ENCODE measurements at places on chromosomes 4 and X.

DNA sequence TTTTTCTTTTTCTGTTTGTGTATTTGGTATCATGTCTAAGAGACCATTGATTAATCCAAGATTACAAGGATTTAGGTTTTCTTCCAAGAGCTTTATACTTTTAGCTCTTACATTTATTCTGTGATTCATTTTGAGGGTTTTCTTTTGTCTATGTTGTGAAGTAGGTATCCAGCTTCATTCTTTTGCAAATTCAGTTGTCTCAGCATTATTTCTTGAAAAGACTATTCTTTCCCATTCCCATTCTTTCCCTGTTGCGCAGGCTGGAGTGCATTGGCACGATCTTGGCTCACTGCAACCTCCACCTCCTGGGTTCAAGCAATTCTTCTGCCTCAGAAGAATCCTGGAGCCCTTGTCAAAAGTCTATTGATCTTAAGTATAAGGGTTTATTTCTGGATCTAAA is 164.9 kb downstream of the NAA11 start:
- no peak for DNase-seq

- DNase-seq: no peak
These were observed 100.0 kb downstream of the SLC2A9 start for GRCh38 chr4:9921326-9921725.

- DNase-seq: no peak
These were observed 103.9 kb upstream of the RAB40AL start for GRCh38 chrX:102833136-102833535.

DNA sequence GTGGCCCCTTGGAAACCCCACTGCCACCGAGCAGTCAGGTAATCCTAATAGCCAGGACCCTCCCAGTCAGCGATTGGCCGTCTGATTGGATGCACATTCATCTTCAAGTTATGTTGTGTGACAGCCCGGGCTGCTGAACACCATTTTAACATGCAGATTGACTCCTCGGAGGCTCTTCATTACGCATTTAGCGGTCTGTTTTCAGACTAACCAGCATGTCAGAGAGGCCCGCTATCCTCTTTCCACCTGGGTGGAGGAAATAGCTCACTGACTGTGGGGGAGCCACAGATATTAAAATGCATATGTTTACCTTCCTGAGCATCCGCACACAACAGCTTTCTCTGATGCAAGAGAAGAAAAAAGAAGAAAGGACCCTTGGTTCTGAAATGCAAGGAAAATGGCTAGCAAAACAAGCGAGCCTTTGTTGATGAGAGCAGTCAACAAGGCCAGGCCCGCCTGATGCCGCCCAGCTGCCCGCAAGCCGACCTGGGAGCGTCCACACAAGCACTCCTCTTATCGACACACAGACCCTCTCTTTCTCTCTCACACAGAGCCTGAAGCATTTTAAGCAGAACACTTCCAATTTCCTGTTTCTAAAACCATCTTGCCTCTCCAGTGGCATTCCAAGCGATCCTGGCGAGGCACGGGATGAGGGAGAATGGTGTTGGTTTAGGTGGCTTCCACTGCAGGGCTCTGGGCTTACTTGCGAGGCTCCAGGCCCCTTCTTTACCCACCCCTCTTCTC is 118.3 kb downstream of the MGST2 start:
- DNase-seq: no peak

DNA sequence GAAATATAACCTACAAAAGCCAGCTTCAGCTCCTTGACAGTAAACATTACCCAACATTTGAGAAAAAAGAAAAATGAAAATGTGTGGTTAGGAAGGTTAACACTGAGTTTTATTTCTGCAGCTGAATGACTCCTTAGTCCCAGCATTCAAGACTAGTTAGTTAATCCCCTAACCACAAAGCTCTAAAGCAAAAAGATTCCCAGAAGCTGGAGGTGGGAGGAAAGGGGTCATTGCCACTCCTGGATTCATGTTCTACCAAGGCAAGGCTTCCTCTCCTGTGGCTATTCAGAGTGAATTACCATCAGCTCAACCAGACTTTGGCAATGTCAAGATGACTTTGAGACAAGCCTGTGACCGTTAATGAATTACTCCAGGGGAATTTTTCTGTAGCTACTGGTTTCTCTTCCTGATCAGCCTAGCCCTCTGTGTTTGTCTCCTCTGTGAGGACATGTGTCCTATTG is 63.6 kb downstream of the HADH start:
- DNase-seq: no peak

- DNase-seq: no peak
These were observed 77.4 kb downstream of the CLNK start for GRCh38 chr4:10607206-10607605.

GRCh38 chr4:31592293-31592692 is 872.1 kb downstream of the PCDH7 start:
- DNase-seq: no peak

GRCh38 chr4:56129431-56129861 is 180.7 kb downstream of the CEP135 start:
- peak; percentile 81 for DNase-seq

- no peak for DNase-seq
These were observed 21.5 kb downstream of the HAND2 start for GRCh38 chr4:173508386-173509035.

DNA sequence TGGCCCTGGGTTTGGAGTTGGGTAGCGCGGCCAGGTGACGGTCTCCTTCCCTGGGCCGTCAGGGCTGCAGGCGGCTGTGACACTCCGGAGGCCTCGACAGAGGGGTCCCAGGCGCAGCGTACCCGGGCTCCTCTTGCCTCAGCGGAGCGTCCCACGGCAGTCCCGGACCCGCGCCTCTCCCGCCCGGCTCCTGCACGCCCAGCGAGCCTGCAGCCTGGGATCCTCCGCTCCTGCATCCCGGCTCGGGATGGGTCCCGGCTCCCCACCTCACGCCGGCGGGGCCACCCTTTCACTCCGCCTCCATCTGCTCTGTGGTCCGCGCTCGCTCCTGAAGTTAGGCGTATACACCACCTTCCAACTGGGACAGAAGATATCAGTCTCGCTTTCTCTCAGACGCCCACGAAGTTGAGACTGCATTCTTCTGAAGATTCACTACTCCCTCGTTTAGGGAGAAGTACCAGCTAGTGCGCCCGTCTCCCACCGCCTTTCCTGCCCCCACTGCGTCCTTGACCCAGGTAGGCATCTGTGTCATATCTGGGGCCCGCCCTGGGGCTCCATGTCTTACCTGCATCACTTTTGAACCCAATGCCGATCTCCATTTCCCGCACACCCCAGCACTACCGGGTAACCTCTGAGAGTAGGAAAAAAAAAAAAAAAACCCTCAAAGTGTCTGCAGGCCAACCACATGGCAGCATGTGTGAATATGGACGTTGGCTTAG is 32.3 kb upstream of the KDR start:
- DNase-seq: no peak

DNA sequence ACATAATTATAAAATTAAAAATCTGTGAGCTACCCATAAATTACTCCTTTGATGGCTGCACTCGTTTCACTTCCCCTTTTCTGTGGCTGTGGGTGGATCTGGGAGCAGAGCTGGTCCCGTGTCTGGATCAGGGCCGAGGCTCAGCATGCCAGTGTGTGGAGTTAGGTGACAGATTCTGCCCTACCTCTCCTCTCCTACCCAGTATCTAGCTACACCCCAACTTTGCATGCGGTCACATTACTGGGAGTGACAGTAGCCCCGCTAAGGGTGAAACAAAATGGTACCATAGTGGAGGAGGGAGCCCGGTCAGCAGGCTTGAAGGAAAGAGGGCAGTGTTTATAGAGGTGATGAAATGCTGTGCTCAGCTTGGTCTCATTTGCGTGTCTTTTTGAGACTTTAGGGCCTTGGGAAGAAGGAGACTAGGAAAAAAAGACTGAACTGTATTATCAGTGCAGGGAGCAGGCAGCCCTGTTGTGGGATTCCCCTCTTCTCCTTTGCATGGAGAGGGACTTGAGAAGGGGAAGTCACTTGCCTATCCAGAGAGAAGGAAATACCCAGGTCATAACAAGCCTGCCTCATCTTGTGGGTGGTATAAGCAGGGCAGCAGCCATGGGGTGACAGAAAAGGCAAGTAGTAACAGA is 48.4 kb downstream of the ARHGAP10 start:
- peak; percentile 31 for DNase-seq

DNA sequence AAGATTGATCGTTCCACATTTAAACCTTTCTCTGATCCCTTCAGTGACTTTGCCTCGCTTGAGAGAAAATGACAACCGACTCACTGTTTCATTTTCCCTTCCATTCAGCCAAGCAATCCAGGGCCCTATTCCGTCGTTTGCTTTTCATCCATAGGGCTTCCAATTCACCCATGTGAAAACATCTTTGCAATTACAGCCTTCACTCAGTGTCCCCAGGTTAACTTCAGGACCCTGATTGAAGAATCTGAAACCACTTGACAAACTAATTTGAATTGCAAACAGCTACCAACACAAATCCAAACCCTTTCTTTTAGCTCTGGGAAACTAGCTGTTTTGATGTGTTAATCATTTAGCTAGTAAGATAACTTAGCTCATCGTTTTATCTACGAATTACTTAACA is 120.2 kb upstream of the FAM9C start:
- DNase-seq: no peak

- no peak for DNase-seq
These were observed 66.1 kb upstream of the HGFAC start for GRCh38 chr4:3375688-3376087.

GRCh38 chr4:76526585-76526990 is 91.6 kb downstream of the SHROOM3 start:
- DNase-seq: no peak

DNA sequence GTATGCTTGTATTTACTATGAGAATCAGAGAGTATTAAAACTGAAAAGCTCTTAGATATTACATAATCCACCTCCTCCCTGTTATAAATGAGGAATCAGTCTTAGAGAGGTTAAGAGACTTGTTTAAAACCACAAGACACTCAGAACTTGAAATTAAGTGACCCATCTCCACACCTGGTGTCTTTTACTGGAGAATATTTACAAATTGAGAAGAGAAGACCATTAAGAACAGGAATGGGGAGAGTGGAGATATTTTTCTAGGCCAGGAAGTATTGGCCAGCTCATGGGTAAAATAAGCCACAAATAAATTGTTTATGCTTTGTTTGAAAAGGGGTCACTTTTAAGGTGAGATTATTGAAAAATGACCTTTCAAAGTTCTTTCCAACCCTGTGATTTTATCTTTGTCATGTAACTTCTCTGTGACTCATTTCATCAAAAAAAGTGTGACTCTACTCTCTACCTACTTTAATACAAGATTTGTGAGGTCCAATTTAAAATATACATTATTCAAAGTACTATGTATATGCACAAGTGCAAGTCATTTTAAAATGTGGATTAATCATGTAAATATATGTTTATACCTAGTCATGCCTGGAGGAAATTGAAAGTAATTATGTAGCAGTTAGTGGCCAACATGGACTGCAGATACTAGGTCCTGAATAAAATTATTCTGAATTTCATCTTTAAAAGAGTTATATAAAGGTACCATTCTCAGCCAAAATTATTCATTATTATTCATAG is 15.9 kb upstream of the COX7B2 start:
- no peak for DNase-seq

DNA sequence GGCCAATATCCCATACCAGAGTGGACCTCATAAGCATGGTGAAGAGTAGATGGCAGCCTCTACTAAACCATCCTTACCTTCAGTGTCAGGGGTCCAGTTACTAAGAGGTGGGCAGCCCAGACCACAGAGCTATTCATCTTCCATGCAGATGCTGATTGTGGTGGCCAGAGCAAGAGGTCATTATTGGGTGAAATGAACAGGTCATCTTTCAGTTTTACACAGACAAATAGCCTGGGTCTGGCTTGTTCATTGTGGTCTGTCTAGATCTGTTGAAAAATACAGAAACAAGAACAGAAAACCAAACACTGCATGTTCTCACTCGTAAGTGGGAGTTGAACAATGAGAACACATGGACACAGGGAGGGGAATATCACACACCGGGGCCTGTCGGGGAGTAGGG is 71.3 kb downstream of the PAK3 start:
- DNase-seq: no peak

- peak; percentile 27 for DNase-seq
These were observed 46.5 kb upstream of the HMX1 start for GRCh38 chr4:8917868-8918783.

DNA sequence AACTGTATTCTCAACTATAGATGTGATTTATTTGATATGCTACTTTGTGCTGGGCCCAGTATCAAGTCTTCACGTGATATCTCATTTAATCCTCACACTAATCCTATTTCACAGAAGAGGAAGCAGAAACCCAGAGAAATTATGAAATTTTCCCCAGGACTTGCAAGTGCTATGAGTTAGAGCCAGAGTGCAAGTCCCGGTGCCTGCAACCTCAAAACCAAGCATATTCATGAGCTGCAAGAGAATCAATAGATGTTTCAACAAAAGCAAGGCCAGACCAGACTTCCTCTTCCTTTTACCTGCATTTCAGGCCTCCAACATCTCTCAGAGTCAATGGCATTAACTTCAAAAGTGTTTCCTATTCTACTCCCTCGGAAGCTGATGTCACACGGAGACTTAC is 92.2 kb upstream of the GATB start:
- DNase-seq: no peak

DNA sequence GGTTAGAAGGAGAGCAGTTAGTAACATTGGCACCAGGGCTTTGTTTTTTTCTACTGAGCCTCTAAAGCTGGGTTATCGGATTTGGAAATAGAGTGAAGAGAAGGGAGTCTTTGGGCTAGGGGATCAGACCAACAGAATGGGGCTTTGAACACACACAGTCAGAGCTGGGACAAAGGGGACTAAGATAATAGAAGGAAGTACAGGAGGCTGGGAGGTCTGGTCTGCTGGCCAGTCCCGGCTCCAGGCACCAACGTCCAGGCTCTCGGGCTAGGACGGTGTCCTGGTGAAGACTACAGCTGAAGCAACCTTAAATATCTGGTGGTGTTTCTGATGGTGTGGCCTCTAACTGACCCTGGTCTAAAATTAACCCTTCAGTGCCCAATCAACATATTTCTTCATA is 57.5 kb downstream of the HHIP start:
- no peak for DNase-seq

Data from left colon (tissue), 2 donors.